Ascending aorta (tissue), 2 donors: ENCODE measurements at places on chromosomes 6 and 20.

DNA sequence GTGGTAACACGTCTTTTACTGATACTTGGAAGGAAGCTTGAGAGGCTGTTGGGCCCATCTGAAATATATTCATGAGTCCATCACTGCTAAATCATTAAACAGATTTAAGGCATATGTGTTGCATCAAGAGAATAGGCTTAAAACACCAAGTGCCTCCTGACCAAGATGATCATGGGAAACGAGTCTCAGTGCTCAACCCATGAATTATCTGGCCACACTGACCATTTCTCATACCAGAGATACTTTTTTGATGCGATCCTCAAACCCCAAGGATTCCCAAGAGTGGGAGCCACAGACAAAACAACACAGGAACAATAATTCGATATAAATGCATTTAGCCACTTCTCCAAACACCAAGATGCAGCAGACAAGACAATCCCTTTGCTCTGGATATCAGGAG, 17.2 kb downstream of the HEY2 start:
- H3K4me3 ChIP-seq: no peak overlapping the region
- H3K27me3 ChIP-seq: no peaks in the 10 kb centered on the region
- no peaks in the 10 kb centered on the region for H3K4me1 ChIP-seq

GRCh38 chr6:116382587-116382986, 11.8 kb downstream of the DSE start:
- no peak overlapping the region for H3K27ac ChIP-seq
- no peaks in the 10 kb centered on the region for H3K36me3 ChIP-seq
- no peaks in the 10 kb centered on the region for H3K4me1 ChIP-seq
- H3K4me3 ChIP-seq: no peak overlapping the region

GRCh38 chr6:170089963-170090362, 200.9 kb downstream of the DLL1 start:
- no peaks in the 10 kb centered on the region for H3K36me3 ChIP-seq
- no peaks in the 10 kb centered on the region for H3K27me3 ChIP-seq
- H3K4me3 ChIP-seq: no peak overlapping the region
- no peak for DNase-seq
- no peak overlapping the region for H3K27ac ChIP-seq

DNA sequence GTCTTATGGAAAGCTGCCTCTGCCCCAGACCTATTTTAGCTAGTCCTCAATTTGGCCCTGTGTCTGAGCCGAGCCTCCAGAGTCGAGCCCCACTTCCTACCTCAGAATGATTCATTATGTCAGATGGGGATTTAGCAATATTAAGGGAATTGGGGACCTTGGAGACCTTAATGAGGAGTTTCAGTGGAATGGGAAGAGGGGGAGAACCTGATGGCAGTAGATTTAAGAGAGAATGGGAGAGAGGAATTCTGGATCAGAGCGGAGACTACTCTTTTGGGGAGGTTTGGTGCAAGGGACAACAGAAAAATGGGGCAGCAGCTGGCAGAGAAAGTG, 63.5 kb downstream of the EFHC1 start:
- DNase-seq: no peak
- H3K27me3 ChIP-seq: no peaks in the 10 kb centered on the region
- no peak overlapping the region for H3K27ac ChIP-seq
- H3K4me1 ChIP-seq: no peaks in the 10 kb centered on the region
- no peak overlapping the region for H3K4me3 ChIP-seq

- no peak overlapping the region for H3K4me3 ChIP-seq
- no peaks in the 10 kb centered on the region for H3K4me1 ChIP-seq
- no peaks in the 10 kb centered on the region for H3K27me3 ChIP-seq
- no peaks in the 10 kb centered on the region for H3K36me3 ChIP-seq
Measured at GRCh38 chr6:90111387-90111786, 185.3 kb downstream of the BACH2 start.

- peaks cover 3% of the 10 kb centered on the region for H3K4me1 ChIP-seq
- no peaks in the 10 kb centered on the region for H3K27me3 ChIP-seq
- H3K36me3 ChIP-seq: no peaks in the 10 kb centered on the region
- DNase-seq: peak; percentile 93
Measured at GRCh38 chr20:51541189-51542032, 1.1 kb downstream of the NFATC2 start.

DNA sequence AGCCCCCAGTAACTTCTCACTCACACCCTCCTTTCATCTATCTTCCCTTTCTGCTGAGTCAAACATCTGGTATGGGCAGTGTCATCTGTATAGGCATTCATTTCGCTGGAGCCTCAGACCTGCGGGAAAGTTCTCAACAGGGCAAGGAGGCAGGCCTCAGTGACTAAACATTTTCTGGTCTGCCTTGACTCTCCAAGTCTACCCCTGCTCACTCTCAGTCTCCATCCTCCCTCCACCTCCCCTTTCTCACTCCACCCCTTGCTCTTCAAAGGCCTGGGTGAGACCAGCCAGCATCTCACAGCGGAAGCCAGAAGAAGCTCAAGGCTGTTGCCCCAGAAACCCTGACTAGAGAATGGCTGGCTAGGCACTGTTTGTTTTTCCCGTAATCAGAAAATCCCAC, 105.0 kb upstream of the BEND6 start:
- peak overlapping the region; percentile 73 for H3K4me3 ChIP-seq
- H3K27ac ChIP-seq: peak overlapping the region; percentile 69
- H3K36me3 ChIP-seq: no peaks in the 10 kb centered on the region
- no peaks in the 10 kb centered on the region for H3K4me1 ChIP-seq
- no peak for DNase-seq

DNA sequence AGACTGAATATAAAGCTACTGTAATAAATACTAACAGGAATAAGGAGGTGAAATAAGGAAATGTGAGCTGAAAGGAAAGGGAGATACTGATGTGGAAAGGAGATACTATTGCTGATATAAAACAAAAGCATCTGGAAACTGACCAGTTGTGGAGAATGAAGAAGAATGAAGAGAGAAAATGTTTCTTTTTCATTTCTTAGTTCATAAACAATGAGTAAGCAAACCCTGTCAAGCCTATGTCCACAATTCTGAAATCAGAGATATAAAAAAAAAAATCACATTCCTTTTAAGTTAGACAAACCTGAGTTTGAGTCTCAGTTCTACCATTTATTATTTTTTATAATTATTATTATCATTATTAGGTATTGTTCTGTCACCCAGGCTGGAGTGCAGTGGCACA, 121.6 kb upstream of the GJE1 start:
- H3K27me3 ChIP-seq: no peaks in the 10 kb centered on the region
- DNase-seq: no peak
- no peak overlapping the region for H3K27ac ChIP-seq
- no peaks in the 10 kb centered on the region for H3K4me1 ChIP-seq
- H3K36me3 ChIP-seq: no peaks in the 10 kb centered on the region

DNA sequence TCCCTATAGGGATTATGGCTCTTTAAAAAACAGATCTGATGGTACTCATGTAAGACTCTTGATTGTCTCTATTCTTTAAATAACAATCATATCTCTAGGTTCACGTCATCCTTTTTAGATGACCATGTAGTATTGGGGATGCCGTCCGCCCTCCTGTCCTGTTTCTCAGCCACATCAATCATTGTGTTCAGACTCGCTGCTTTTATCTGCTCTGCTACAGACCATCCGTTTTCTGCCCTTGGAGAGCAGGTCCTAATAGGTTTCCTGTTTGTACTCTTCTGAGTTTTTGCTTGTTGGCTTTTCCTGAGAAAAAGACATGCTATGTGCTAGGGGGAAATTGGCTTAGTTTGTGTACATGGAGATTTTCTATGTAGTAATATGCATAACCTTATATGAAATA, 76.8 kb downstream of the SASH1 start:
- peaks cover 5% of the 10 kb centered on the region for H3K4me1 ChIP-seq
- H3K27me3 ChIP-seq: no peaks in the 10 kb centered on the region
- H3K4me3 ChIP-seq: no peak overlapping the region
- no peaks in the 10 kb centered on the region for H3K36me3 ChIP-seq

DNA sequence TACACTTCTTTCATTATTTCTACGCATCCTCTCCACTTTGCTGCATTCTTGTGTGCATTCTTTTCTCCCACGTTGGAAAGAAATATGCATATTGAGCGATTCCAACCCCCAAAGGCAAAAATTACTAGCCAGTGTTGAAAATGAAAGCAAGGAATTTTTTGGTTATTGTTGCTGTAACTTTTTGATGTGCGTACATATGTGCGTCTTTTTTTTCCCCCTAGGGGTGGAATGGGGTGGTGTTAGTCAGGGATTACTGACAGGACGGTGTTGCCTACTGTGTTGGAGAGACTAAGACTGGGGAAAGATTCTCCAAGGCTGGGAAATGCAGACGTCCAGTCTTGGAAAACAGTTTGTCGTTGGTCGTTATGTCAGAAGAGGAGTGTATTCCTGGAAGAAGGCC, 44.2 kb upstream of the ESR1 start:
- H3K4me1 ChIP-seq: no peaks in the 10 kb centered on the region
- peak overlapping the region; percentile 50 for H3K4me3 ChIP-seq
- no peaks in the 10 kb centered on the region for H3K27me3 ChIP-seq
- H3K27ac ChIP-seq: peak overlapping the region; percentile 57

GRCh38 chr20:35704514-35705261, 5.5 kb downstream of the ROMO1 start:
- H3K4me3 ChIP-seq: no peak overlapping the region
- H3K27ac ChIP-seq: no peak overlapping the region
- no peaks in the 10 kb centered on the region for H3K27me3 ChIP-seq
- peaks cover 3% of the 10 kb centered on the region for H3K4me1 ChIP-seq

GRCh38 chr6:146028252-146028795, 538 bp upstream of the GRM1 start:
- H3K27me3 ChIP-seq: no peaks in the 10 kb centered on the region
- no peak for DNase-seq
- no peaks in the 10 kb centered on the region for H3K4me1 ChIP-seq
- no peak overlapping the region for H3K27ac ChIP-seq
- no peaks in the 10 kb centered on the region for H3K36me3 ChIP-seq
- H3K4me3 ChIP-seq: no peak overlapping the region

DNA sequence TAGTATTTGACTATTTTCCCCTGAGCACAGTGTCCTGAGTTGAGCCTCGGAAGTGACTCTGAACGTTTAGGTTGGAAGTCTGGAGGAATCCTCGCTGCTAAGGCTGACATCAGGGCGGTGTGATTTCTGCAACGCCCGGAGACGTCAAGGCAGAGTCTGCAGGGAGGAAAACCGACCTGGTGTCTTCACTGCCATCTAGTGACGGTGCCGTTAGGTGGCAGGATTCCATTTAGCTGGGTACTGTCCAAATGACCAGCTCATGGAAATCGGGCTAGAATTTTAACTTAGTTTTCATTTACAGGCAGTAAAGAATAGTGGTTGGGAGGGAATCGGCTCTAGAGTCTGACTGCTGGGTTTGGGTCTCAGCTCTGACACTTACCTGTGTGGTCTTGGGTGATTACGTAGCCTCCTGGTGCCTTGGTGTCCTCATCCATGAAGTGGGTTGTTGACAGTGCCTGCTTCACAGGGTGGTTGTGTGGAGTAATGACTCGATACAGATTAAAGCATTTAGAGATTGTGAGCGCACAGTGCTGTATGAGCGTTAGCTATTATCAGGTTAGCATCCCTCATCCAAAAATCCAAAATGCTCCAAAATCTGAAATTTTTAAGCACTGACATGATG, 35.0 kb downstream of the FOXF2 start:
- no peaks in the 10 kb centered on the region for H3K4me1 ChIP-seq
- H3K27me3 ChIP-seq: no peaks in the 10 kb centered on the region
- H3K36me3 ChIP-seq: no peaks in the 10 kb centered on the region
- no peak overlapping the region for H3K4me3 ChIP-seq
- peak; percentile 45 for DNase-seq

DNA sequence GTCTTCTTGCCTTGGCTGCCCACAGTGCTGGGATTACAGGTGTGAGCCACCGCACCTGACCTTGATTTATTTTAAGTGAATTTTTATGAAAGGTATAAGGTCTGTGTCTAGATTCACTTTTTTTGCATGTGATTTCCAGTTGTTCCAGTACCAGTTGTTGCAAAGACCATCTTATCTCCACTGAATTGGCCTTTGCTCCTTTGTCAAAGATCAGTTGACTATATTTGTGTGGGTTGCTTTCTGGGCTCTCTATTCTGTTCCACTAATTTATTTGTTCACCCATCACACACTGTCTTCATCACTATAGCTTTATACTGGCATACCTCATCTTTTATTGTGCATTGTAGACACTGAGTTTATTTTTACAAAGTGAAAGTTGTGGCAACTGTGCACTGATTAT, 56.3 kb downstream of the ANKS1A start:
- no peaks in the 10 kb centered on the region for H3K27me3 ChIP-seq
- no peak overlapping the region for H3K27ac ChIP-seq
- H3K4me1 ChIP-seq: no peaks in the 10 kb centered on the region
- no peak overlapping the region for H3K4me3 ChIP-seq

DNA sequence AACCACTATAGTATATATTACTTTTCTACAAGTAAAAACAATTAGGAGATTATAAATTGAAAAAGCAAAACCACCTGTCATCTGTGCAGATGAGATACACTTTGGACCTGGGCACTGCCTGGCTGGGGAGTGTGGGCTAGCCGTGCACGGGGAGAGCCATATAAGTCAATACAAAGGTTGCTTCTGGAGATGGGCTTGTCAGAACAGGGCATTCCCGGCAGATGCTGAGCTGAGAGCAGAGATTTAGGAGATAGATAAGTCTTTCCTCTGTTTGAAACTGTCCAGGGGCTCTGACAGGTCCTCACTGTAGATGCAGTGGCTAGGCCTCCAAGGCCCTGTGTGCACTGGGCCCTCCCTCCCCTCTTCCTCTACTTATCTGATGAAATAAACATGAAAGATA, 34.5 kb downstream of the CD164 start:
- no peaks in the 10 kb centered on the region for H3K36me3 ChIP-seq
- no peak for DNase-seq
- H3K4me3 ChIP-seq: no peak overlapping the region

DNA sequence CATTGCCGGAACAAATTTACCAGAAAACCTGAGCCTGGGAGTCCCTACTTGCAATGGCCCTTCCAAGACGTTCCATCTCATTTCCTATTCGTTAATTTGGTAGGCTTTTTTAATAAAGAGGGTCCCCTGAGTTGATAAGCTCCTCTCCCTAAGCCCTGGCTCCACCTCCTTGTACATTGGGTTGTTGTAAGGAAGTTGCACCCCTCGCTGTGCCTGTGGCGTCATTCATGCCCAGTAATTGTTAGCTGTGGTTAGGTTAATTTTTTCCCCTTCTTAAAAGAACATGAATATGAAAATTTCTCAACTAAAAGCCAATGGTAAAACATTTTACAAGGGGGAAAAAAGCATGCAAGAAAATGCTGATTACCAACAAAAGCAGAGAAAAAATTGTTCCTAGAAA, 91.9 kb downstream of the SLC24A3 start:
- no peak overlapping the region for H3K4me3 ChIP-seq
- H3K27ac ChIP-seq: no peak overlapping the region
- H3K27me3 ChIP-seq: no peaks in the 10 kb centered on the region
- DNase-seq: no peak
- no peaks in the 10 kb centered on the region for H3K36me3 ChIP-seq

GRCh38 chr20:17885544-17885943, 83.0 kb downstream of the SNX5 start:
- H3K4me3 ChIP-seq: no peak overlapping the region
- no peaks in the 10 kb centered on the region for H3K27me3 ChIP-seq
- no peak overlapping the region for H3K27ac ChIP-seq

- DNase-seq: no peak
- no peaks in the 10 kb centered on the region for H3K27me3 ChIP-seq
- no peaks in the 10 kb centered on the region for H3K36me3 ChIP-seq
- no peak overlapping the region for H3K27ac ChIP-seq
- H3K4me1 ChIP-seq: no peaks in the 10 kb centered on the region
Measured at GRCh38 chr6:126541806-126542491, 202.0 kb downstream of the CENPW start.
